ENCODE measurements at places on chromosomes 6 and 20.

- DNase-seq = no peak
These were observed 21.7 kb downstream of the KIAA1755 start for GRCh38 chr20:38238829-38239228.

GRCh38 chr20:32336918-32337347, 21.2 kb upstream of the ASXL1 start:
- DNase-seq = no peak

DNA sequence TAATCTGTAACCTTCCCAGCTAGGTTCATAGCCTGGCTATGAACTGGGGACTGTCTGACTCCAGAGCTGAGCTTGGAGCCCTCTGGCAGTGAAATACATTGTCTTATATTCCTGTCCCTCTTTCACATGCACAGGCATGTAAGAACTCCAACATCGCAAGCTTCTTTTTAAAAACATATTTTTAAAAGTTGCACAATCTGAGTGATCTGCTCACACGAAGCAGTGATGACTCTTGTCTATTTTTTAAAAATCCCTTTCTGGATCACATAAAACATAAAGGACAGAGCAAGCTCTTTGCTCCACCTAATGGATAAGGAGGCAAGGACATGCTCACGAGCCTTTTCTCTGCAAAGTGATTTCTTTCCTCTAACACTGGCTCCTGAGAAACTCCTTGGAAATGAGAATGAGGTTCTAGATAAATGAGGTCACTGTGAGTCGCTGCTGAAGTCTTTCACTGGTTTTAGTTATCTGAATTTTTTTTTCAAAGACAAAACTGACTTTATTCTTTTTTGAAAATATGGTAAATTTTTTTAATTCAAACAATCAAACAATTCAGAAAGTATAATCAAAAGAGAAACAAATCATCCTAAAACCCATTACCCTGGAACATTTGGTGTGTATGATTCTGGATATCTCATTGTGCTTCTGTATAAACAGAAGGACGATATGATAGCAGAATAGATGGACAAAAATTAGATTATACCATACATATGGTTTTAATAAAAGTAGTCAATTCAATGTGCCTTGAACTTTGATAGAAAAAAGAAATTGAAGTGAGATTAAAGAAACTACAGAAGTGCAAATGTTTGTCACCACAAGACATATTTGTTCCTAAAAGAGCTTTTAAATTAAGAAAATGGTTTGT, 30.8 kb downstream of the IL20RA start:
- no peak for DNase-seq

DNA sequence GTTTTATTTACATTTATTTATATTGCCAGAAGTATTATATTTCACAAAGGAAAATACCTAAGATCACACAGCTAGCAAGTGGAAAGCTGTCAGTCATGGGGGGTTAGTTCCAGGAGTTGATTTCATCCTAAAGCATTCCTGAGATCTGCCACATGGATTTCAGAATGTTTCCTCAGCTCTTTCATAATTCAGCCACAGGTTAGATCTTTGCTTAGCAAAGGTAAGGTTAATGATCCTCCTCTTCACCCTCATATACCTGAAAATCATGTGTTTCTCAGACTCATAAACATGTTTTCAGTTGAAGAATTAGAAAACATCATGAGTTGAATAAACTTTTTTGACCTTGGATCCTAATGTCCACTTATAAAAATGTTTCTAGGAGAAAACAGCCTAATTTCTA, 215.4 kb downstream of the ARHGAP18 start:
- no peak for DNase-seq

DNA sequence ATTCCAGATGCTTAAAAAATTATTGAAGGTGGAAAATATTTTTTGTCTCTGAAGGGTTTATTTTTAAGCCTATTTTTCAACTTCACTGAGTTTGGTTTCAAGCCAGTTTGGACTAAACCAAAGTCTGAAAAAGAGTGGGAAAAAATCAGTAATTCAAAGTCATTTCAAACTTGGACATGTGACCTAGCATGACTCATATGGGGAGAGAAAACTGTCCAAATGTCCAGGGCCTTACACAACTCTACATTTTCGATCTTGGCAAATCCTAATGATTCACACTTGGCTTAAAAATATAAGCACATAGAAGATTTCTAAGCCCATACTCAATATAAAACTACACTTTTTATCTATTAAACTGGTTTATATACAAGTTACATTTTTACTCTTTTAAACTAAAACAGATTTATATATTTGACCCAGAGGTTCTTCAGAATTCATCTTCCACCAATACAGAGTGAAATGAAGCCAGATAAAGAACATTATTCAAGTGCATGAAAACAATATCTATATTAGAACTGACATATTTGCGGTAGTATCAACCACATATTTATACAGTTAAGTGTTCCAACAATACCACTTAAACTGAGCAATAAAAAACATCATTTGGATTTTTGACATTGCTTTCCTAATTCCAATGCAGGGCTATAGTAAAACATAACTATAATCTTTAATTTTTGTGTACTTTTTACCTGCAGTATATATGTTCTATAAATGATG, 110.3 kb upstream of the TCF21 start:
- no peak for DNase-seq

GRCh38 chr20:22604815-22605214, 20.4 kb upstream of the FOXA2 start:
- no peak for DNase-seq

DNA sequence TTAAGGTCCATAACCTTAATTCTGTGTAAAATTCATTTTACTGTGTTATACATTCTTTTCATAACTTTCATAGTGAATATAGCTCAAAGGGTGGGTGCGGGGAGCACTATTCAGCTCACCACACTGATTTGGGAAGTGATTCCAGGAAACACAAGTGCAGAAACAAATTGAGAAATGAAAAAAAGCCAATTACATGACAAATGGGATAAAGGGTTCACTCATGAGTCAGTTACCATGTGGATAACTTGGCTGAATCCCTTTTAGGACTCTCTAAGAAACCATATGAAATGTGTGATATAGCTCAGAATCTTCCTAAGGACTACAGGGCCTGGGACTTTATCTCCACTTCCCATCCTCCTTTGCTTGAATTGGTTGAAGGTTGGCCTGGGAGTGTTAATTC, 3.1 kb upstream of the BTN2A1 start:
- no peak for DNase-seq

- DNase-seq = no peak
These were observed 167.9 kb upstream of the TNFAIP3 start for GRCh38 chr6:137699031-137699683.

DNA sequence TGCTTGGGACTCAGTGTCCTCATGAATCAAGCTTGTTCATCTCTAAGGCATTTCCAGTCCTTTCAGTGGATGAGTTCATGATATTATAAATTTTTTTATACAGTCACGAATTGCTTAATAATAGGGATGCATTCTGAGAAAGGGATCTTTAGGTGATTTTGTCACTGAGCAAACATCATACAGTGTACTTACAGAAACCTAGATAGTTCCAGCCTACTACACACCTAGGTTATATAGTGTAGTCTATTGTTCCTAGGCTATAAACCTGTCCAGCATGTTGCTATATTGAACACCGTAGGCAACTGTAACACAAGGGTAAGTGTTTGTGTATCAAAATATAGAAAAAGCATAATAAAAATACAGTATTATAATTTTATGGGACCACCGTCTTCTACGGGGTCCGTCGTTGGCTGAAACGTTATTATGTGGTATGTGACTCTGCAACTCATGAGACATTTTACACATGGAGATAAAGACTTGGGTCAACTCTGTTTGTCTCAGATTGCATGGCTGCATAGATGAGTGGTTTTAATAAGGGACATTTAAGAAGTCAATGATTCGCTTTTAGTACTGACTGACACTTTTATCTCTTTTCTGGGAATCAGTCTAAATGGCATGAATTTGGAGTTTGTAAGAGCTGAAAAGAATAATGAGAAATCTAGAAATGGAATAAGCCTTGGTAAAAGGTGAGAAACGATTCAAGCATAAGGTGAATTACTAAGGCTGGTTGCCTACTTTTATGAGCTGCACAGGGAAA, 33.2 kb downstream of the CLIC5 start:
- DNase-seq = no peak

DNA sequence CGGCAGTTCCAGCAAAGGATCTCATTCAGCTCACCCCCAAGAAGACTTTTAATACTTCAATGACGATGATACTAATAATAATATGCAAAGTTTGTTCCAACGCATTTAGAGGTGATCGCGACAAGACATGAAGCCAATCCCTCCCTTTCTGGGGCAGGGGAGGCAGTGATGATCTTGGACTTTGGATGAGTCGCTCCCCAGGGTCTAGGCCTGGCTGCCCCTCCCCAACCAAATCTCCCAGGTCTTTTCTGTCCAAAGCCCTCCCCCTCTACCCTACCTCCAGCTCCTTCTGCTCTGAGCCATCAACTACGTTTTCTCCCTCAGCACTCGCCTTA, 33.9 kb downstream of the HLA-A start:
- DNase-seq = no peak

DNA sequence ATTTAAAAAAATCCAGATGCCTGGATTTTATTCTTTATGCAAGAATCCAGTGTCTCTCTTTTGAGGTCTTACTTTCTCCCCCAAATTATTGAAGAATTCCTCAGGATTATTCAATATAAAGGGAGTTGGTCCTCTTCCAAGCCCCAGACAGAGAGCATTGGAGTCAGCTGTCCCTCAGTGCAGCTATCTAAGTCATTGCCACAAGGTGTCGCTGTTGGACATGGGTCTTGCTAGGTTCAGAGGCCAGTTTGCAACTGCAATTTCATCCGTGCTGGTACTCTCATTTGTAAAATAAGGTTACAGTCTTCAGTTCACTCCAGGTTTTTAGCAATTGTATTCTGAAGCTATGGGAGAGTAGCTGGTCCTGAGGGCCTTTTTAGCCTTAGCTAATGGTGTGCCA, 27.8 kb downstream of the CCN2 start:
- DNase-seq = peak; percentile 2

DNA sequence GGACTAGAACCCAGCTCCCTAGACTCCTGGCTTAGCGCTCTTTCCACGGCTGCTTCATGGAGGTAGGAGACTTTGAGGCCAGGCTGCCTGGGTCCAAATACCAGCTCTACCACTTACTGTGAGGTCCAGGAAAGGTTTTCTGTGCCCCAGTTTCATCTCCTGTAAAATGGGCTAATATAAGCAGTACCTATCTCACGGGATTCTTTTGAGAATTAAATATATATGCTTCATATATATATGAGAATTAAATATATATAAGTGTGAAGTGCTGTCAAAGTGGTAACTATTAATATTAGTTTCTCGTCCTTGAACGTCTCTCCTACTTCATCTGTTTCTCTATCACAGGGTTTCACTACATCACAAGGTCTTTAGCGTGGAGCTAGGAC, 10.2 kb upstream of the LY6G5C start:
- no peak for DNase-seq

- no peak for DNase-seq
These were observed 249.5 kb upstream of the AGPAT4 start for GRCh38 chr6:161523362-161523761.

GRCh38 chr6:42571611-42572342, 7.9 kb downstream of the UBR2 start:
- DNase-seq = no peak

- no peak for DNase-seq
These were observed 19.7 kb downstream of the ZBP1 start for GRCh38 chr20:57600320-57601210.

DNA sequence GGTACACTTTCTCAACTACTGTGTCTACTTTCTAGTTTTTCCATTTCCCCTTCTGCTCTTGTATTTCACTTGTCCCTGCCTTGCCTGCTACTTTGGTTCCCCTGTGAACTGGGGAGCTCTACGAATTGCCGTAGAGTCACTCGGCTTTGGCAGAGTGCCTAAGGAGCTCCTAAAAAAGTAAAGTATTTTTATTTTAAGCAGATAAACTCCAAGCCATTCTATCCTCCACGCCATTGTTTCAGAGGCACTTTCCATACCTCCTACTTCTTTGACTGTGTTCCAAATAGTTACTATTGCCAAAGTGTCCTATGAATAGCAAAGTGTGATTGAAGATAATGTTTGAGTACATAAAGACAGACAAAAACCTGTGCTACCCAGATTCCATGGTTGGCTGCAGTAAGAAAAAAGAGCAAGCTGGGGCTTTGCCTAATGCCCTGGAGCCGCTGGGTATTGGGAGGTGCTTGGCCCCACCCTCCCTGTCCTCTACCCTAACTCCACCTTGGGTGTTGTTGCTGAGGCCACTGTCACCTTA, 5.1 kb upstream of the MBOAT1 start:
- no peak for DNase-seq

GRCh38 chr6:42193491-42193894, 1.3 kb downstream of the GUCA1B start:
- DNase-seq = no peak

DNA sequence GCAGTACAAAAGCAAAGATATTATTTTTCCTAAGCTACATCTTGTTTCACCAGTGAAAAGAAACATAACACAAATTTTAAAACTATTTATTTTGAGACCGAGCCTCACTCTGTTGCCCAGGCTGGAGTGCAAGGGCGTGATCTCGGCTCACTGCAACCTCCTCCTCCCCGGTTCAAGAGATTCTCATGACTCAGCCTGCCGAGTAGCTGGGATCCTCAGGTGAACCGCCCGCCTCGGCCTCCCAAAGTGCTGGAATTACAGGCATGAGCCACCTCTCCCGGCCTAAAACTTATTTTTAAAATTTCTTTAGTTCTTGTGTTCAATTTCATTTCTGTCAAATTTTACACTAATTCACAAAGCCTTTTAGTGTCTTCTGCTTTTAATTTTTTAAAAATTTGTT, 5.9 kb downstream of the SRSF12 start:
- no peak for DNase-seq

- no peak for DNase-seq
These were observed 37.4 kb downstream of the PXDC1 start for GRCh38 chr6:3714111-3714510.

GRCh38 chr6:42784717-42785498, 3.1 kb downstream of the BICRAL start:
- no peak for DNase-seq

- DNase-seq = no peak
These were observed 9.1 kb downstream of the COL11A2 start for GRCh38 chr6:33183071-33183683.

DNA sequence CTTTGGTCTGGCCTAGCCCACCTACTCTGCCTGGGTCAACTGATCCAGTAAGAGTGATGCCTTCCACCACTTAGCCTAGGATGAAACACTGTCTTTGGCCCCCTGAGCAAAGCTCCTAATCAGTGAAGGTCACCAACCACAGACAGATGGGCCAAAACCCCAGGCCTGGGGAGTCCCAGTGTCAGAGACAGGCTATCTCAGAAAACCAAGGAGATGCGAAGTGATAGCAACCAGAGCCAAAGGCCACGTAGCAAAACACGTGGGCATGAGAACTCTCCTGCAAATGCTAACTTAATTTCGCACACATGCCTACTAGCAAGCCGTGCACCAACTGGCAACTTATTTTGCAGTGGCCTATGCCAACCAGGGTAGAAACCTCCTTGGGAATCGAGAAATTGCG, 29.1 kb downstream of the AGPAT4 start:
- DNase-seq = no peak

GRCh38 chr6:11815231-11815630, 36.6 kb upstream of the ADTRP start:
- no peak for DNase-seq

Data from stimulated activated CD8-positive, alpha-beta memory T cell treated with anti-CD3 and anti-CD28 coated beads, Interleukin-4, amount 100 ng/mL, for 24 hours (primary cell).